ENCODE measurements at places on chromosomes 2 and 18.

DNA sequence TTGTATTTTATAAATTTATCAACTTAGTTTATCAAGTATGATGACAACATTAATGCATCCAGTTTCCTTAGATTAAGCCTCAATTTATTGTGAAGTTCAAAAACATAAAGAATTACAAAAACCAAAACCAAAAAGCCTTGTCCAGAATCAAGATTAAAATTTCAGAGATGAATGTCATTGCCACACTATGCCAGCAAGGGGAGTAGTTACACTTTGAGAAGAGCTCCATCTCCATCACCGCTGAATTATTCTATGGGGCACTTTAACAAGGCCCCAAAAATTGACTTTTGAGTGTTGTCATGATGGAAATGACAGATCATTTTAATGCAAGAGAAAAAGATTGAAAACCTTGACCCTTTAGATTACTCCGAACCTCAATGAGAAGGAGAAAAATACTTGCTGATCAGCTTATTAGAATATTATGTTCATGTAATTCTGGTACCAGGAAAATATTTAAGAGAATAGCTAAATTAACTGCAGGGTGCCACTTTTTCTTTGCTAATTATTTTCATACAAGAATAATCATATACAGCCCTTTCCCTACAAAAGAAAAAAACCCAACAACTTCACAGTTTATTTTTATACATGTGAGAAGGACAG lies 152.5 kb upstream of the AQP4 start:
- DNase-seq, result no peak

- no peak for DNase-seq
Observed at GRCh38 chr2:58006952-58007284, 39.7 kb upstream of the VRK2 start.

DNA sequence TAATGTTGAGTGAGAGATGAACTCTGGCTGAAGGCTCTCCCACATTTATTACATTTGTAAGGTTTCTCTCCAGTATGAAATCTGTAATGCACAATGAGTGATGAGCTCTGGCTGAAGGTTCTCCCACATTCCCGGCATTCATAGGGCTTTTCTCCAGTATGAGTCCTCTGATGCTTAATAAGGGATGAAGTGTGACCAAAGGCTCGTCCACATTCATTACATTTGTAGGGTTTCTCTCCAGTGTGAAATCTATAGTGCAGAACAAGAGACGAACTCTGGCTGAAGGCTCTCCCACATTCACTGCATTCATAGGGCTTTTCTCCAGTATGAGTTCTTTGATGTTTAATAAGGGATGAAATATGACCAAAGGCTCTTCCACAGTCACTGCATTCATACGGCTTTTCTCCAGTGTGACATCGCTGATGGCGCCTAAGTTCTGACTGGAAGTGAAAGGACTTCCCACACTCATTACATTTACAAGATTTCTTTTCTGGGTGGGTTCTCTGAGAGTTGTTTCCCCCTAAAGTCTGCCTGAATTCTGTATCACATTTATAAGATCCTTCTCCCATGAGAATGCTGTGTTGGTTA lies 10.2 kb downstream of the ZNF514 start:
- DNase-seq, result no peak

DNA sequence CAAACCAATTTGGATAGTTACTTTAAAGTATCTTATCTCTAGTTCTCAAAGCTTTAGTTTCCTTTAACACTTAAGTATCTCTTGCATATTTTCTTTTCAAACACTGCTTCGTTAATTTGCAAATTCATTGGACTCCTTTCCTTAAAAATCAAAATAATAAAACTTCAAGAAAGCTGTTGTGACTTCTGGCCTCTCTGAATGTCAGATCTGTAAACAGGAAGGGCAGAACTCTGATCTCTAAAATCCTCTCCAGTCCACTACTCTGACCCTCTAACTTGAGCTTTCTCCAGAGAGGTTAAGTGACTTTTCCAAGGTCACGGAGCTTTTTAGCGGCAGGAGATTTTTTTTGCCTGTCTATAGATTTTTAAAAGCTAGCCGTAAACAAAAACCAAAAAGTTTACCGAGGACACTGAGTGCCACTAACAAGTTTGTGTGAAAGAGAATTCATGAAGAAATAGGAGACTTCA lies 155.5 kb downstream of the TGIF1 start:
- no peak for DNase-seq

DNA sequence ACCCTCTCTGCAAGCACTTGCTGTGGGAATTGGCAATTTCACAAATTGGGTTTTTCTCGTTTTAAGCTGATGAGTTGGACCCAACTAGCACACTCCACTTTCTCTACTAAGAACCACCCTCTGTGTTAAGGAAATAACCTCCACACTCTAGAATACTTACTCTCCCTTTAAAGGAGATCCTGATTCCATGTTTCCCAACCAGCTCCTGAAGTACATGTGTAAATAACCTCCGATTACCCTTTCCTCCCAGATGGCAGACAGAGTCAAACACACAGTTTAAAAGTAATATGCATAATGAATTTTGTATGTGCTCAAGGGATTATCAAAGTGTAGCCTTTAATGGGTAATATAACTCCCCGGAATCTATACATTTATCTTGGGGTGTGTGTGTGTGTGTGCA lies 171.3 kb upstream of the OSR1 start:
- DNase-seq, result no peak

- no peak for DNase-seq
Observed at GRCh38 chr2:222180619-222181018, 118.2 kb downstream of the PAX3 start.

DNA sequence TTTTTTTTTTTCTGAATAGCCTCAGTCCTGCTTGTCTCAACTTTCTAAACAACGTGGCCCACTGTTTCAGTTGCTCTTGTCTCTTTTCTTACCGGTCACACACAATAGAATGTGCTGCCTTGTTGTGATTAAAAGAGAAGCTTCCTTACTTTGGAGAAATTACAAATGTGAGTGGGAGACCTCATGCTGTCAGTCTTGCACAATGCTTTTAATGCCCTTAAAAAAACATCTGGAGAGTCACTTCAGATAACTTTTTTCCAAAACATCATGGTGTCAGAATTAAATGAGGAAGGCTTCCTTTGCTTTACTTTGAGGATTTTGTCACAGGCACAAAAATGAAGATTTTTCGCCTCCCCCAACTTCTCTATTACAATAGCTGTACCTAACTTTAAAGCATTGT lies 37.7 kb downstream of the LHCGR start:
- no peak for DNase-seq

DNA sequence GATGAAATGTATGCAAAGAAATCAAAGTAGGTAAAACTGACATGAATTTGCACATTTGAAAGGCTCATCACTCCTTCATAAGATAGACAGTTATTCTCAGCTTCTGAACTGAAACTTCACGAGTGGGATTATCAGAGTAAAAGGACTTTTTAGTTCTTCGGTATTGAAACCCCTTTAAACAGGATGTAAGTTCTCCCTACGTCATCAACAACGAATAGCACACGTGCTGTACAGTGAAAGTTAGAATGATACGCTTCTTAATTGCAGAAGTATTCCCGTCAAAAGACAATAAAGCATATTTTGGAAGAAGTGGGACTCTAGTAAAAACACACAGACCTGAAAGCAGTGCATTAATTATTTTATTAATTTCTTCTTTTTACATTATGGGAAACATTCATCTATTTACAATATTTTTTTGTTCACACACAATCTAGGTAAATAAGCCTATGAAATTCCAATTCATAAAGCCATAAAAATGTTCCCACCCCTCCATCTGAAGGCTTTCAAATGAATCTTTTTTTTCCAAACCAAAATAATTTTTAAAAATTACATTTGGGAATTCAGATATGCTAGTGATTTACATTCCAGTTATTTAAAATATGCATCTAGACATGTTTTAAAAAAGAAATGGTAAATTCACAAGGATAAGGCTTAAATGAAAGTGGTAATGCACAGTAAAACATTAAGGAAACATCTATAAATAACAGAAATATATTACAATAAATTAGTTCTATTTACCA lies 45.9 kb downstream of the TGIF1 start:
- DNase-seq, result peak; percentile 70

DNA sequence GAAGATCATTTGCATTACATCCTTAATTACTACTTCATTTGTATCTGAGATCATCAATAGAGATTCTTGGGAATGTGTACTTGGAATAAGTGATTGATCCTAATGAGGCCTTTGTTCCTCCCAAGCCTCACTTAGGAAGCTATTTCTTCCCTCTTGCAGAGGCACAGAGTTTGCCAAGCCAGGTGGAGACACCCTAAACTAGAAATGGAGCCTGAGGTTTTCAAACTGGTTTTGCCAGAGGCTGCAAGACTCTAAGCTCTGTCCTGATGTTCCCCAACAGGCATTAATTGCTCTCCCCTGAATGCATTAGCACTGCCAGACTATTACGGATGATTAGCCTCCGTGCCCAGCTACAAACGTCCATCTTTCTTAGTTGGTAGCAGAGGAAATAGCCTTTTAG lies 125.2 kb upstream of the LGALSL start:
- DNase-seq, result no peak

- DNase-seq, result no peak
Observed at GRCh38 chr2:56534321-56534720, 350.5 kb downstream of the CCDC85A start.

DNA sequence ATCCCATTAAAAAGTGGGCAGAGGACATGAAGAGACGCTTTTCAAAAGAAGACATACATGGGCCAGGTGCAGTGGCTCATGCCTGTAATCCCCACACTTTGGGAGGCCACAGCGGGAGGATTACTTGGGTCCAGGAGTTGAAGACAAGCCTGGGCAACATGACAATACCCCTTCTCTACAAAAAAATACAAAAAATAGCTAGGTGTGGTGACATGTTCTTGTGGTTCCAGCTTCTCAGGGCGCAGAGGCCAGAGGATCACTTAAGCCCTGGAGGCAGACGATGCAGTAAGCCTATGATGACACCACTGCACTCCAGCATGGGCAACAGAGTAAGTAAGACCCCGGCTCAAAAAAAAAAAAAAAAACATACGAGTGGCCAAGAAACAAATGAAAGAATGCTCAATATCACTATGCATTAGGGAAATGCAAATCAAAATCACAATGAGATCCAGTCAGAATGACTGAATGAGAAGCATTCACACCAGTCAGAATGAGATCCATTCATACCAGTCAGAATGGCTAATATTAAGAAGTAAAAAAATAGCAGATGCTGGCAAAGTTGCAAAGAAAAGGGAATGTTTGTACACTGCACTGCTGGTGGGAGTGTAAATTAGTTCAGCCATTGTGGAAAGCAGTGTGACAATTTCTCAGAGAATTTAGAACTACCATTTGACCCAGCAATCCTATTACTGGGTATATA lies 550.2 kb upstream of the SLC39A10 start:
- DNase-seq, result no peak

- DNase-seq, result no peak
Observed at GRCh38 chr18:63758615-63759240, 16.5 kb upstream of the SERPINB7 start.

DNA sequence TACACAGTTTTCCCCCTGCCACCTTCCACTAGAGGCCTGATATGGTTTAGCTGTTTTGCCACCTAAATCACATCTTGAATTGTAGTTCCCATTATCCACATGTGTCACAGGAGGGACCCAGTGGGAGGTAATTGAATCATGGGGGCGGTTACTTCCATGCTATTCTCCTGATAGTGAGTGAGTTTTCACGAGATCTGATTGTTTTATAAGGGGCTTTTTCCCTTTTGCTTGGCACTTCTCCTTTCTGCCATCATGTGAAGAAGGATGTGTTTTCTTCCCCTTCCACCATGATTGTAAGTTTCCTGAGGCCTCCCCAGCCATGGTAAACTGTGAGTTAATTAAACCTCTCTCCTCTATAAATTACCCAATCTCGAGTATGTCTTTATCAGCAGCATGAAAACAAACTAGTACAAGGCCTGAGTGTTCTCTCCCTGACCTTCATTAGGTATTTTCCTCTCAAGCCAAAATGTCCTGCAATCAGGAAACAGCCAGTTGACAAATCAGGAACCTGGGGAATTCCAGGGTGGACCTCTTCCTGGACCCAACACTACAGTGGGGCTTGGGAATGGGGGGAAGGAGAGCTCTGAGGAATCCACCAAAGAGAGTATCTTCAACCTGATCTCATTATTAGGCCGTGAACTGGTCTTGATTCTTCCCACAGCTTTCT lies 129.9 kb downstream of the TXNL1 start:
- DNase-seq, result no peak

DNA sequence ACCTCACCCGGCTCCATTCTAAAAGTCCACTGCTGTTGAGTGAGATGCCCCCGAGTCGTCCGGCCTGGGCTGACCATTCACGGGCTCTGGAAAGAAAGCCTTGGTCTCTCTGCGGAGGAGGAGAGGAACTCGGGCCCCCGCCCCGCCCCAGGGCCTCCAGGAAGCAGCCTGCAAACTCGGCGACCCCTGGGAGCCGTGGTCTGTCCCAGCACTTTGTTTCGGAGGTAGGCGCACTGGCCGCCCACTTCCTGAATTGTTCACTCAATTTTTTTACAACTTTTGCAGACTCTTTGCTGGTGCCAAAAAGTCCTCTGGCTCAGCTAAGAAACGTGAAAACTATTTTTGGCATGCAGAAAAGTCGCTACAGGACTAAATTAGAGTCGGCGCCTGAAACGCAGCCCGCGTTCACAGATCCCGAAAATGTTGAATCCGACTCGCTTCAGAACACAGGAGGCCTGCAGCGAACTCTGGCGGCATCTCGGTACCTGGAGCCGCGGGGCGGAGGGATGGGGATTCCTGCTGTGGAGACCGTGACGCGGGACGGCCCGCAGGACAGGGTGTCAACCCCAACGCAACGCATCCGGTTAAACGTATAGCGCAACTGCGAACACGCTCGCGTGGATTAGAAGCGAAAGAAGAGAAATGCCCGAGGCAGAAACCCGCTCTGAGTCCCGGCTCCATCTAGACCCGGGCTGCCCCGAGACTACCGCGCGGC lies 1.5 kb downstream of the PXDN start:
- peak; percentile 58 for DNase-seq

DNA sequence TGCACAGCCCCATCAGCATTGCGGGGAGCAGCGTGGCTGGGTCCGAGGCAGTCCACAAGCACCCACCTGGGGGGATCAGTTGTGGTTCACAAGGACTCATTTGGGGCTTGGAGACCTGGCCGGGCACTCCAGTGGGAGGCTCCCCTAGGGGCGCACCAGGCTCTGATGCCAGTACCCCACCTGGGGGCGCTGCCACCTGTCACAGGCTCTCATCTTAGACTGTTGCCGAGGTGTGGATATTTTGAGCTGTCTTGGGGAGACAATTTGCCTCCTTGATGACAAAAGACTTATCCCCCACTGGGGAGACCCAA lies 3.0 kb downstream of the ADRA2B start:
- no peak for DNase-seq

DNA sequence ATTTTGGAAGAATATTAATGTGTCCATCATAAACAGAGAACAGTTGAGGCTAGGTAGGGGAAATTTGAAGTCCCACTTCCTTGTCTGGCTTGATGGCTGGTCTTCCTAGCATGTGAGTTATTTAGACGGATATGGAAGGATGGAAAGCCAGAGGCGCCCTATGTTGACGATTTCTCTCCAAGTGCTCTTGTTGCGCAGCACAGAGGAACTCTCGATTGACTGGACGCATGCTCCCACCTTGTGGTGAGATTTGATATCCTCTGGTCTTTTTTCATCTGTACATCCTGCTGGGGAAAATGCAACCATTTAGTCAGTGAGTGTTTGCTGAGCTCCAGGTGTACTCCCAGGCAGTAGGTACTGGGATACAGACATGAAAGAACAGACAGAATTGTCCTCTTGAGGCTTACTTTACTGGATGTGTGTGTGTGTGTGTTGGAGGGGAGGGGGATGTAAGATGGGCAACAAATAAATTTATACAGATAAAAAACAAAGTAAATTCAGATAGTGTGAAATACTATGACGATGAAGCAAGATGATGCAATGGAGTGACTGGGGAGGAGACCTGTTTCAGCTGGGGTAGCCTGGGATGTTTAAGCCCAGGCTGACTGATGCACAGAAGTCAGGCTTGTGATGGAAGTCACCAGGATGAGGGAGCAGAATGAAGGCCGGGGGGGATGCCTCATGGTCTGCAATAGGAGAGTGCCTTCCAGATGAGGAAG lies 137.2 kb downstream of the TRIM43 start:
- peak; percentile 44 for DNase-seq

Data from B cell (primary cell).